ENCODE measurements at places on chromosomes 7 and 10.
A peak's percentile ranks its signal among the peaks of the same experiment; 100 is the strongest.

GRCh38 chr10:5568984-5569383 lies 44.2 kb downstream of the CALML3 start:
- no peak for DNase-seq

- DNase-seq, result no peak
Measured at GRCh38 chr10:100565206-100565985, 29.7 kb downstream of the HIF1AN start.

DNA sequence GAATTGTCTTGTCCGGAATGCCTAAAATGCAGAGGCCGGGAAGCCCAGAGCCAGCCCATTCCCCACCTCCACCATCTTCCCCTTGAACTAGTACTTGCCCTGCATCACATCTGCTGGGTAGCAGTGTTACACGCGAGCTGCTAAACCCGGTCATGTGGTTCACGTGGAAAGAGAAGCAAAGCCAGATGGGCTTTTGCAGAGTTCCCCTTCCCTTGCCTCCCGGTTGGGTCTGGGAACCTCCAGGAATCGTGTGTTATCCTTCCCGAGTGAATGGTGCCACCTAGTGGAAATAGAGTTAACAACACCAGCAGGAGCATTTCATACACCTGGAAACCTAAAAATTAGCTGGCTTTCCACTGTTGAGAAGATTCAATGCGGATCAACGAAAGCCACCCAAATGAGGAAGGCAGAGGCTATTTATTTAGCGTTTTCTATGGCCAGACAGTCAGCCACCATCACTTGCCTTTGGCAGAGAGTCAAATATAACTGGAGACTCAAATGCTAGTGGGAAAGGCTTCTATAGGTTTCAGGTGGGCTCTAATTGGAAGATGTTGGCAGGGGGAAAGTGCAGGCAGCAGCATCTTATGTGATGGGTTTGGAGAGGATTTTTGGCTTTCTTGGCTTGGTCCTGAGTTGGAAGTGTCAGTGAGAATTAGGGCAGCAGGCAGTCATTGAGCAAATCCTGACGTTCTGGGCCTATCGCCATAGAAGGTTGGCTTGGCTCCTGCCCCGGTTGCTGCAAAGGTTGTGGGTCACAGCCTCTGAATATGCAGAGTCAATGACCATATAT lies 12.9 kb upstream of the DENND2A start:
- peak; percentile 86 for DNase-seq

DNA sequence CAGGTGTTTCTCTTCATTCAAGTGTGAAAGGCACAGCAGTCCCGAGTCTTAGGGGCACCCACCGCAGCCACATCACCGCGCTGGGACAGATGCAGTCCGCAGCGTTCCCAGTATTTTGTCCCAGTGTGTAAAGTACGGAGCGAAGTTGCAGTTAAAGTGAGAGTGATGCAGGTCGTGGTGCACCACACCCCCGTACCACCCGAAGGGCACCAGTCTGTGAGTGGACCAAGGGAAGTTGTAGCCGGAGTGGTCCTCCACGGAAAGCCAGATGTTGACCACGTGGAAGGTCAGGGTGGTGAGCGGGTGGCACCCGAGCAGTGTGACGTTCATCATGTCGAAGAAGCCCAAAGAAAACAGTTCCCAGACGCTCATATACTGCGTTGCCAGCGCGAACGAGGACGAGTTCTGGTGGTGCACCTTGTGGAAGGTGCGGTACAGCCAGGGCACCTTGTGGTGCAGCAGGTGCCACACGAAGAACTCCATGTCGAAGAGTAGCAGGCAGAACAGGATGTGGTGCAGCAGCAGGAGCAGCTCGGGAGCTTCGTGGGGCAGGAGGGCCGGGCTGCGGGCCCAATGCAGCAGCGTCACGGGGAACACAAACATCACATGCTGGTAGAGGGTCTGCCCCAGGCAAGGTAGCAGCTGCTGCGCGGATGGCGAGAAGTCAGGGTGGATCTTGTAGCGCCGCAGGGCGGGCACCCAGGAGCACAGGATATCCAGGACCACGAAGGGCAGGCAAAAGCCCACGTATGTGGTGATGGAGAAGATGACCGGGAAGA lies 526 bp downstream of the CH25H start:
- peak; percentile 56 for DNase-seq

- no peak for DNase-seq
Measured at GRCh38 chr7:116607299-116607698, 64.7 kb upstream of the MET start.

DNA sequence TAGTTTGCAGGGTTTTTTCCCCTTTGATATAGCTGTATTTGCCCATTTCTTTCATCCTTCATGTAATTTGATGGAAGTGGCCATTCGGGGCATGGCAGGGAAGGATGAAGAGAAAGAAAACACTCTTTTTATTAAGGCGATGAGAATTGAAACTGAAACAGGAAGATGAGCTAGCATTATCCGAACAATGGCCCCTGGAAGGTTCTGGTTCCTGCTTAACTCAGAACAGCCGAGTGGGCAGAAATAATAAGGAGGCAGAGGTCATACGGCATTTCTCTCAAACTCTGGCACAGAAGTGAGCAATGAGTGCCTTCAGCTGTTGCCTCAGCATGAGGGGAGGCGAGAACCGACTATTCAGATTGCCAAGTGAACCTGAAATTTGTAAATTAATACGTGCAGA lies 113.2 kb upstream of the MYO3A start:
- no peak for DNase-seq

GRCh38 chr7:130292682-130293257 lies at the start of gene CPA4:
Gene CPA4, plus strand, starts transcription at chr7:130293161. Its CDS starts 20 bp downstream, at chr7:130293181.
- DNase-seq, result peak; percentile 98

- DNase-seq, result no peak
Measured at GRCh38 chr10:19815036-19815730, 1.0 kb upstream of the PLXDC2 start.

GRCh38 chr7:13097499-13097898 lies 410.1 kb downstream of the ARL4A start:
- no peak for DNase-seq

DNA sequence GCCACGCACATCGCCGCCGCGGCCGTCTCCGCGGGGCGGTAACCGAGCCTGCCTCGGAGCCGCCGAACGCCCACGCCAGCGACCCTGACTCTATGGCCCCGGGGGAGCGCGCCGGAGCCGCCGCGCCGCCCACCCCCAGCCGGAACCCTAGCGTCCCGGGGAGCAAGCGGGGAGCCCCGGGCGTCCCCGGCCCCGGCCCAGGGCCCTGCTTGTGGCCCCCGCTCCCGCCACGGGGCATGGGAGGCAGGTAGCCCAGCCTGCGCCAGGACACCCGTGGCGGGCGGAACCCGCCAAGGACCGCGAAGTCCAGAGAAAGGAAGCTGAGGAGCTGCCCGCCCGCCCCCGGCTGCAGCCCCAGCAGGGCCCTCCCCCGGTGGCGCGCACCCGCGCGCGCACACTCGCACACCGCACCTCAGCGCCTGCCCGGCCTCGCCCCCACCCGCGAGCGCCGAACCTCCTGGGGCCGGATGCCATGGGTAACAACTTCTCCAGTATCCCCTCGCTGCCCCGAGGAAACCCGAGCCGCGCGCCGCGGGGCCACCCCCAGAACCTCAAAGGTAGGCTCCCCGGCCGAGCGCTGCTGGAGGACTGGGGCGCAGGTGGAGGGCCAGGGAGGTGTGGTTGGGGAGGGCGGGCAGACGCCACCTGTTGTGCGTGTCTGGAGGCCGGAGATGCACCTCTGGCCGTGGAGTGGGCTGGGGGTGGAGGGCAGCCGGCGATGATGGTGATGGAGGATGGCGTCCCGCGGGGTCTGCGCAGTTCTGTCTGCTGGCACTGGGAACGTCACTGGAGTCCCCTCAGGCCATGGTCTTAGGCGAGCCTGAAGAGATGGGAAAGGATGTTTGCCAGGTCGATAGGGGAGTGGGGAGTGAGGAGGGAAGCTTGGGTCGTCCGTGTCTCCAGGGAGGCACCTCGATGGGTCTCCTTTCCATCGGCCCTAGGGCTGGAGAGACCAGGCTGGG lies 692 bp downstream of the NEURL1 start:
- DNase-seq, result no peak

GRCh38 chr10:4315551-4315950 lies 510.5 kb upstream of the AKR1E2 start:
- DNase-seq, result peak; percentile 68

DNA sequence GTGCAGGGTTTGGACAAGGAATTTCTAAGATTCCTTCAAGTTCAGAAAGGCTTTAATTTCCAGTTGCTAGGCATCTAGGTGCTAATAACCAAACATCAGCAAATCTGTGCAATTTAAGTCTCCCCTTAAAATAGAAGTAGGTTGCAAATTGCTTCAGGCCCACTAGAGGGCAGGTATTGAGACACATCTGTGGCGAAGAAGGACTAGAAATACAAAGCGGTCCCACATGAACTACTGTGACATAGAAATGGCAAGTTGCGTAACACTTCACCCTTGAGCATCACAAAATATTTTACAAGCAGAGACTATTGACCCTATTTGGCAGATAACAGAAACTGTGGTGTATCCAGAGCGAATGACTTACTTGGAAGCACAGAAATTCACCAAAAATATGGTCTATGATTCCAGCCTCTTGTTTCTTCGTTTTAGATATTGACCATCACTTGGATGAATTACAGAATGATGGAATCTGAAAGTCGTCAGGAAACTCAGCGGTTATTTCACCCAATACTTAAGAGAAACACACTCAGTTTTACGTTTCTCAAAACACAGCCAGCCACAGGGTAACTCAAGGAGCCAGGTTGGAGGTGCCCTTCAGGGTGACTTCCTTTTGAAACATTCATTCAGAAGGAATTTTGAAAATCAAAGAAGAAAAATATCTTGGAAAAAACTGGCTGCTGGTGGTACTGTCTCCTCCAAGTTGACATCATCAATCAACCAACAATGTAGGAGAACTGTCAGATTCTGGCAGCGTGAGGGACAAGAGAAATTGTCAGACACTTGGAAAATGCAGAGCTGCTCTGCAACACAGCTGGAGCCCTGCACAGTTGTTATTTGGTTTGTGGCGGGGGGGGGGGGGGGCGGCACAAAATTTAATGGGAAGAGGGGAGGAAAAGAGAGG lies 256.3 kb upstream of the MINDY3 start:
- peak; percentile 43 for DNase-seq

- DNase-seq, result no peak
Measured at GRCh38 chr10:49373361-49373760, 22.5 kb downstream of the DRGX start.
